Stimulated activated CD8-positive, alpha-beta memory T cell treated with anti-CD3 and anti-CD28 coated beads, Interleukin-7, amount 100 ng/mL, for 1 hour (primary cell): ENCODE measurements at places on chromosomes 3 and 15.

- DNase-seq = no peak
Measured at GRCh38 chr3:8555725-8556472, 54.3 kb downstream of the LMCD1 start.

DNA sequence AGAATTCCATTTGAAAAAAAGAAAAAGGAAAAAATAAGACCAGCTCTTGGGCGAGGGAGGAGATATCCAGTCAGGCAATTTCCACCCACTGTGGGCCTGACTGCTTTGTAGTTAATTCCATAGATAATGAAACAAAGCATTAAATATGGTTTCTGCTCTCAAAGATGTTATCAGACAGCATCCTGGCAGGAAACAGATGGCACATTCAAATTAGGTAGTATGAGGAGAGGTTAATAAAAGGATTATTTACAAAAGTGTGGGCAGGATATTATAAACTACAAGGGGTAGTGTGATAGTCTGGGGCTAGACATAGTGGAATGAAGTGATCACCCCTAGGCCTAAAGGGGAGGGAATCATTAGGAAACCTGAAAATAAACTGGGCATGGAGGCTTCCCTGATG, 193.2 kb downstream of the CLSTN2 start:
- no peak for DNase-seq

DNA sequence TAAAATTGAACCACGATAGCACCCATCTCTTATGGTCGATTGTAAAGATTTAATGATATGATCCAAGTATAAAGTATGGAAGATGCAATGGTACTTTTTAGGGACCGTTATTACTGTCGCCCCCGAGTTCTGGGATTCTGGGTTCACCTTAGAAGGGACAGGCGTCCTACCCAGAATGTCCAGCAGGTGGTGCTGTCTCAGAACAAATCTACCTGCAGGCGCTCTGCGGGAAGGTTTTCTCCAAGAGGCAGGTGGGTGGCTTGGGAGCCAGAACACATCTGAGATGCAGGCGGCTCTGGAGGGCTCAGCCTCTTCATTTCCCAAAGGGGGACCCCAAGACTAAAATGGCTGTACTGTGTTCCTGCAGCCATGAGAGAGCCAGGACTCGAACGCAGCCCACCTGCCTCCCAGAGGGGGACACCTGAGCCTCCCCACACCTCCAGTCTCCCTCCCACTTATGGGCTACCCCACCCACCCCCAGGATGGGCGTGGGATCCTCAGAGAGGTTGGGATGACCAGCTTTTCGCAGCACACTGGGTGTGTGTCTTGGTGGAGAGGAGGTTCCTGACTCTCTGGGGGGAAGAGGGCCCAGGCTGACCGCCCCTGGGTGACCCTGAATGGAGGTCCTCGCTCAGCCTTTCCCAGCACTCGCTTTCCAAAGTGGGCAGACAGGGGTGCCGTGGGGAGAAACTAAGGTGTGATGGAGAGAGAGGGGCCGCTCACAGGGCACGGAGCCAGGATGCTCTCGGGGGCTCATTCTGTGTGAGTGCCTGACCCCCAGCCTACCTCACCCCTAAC, 28.1 kb upstream of the CORO2B start:
- peak; percentile 48 for DNase-seq

DNA sequence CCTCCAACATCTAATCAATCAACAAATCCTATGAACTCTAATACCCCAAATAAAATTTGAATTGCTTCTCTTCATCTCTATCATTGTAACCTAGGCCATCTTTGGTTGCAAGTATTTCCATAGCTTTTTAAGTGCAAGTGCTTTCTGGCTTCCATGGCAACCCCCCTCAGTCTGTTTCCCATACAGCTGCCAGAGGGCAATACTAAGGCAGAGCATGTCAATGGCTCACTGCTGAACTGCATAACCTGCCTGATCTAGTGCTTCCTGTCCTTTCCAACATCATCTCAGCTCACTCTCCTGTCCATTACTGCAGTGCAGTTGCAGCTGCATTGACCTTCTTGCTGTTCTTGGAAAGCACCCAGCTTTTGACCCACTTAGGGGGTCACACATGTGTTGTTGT, 198.4 kb downstream of the WNT5A start:
- no peak for DNase-seq

- DNase-seq = no peak
Measured at GRCh38 chr3:52232279-52233107, 6.5 kb downstream of the TWF2 start.

DNA sequence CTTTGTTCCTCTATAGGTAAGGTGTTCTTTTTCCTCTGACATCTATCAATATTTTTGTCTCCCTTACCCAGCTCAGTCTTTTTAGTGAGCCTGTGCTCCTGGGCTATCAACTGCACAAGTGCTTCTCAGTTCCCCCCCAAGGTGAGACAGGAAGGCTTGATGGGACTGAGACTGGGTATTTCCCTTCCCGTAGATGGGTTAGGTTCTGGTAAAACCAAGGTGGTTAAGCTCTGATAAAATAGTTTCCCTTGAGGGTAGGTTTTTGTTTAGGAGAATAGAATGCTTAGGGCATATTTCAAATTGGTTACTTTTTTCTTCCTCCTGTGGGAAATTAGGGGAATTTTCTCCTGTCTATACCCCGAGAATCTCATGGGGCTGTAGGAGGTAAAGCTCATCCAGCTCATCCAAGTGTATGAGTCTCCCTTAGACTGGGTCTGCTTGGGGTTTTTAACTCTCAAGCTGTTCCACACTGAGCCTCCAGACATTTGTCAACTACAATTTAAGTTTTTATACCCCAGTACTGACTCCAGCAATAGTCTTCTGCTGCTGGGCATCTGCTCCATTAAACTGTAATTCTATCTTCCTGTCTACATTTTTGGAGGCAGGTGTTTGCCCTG, 44.9 kb downstream of the OXSR1 start:
- no peak for DNase-seq

DNA sequence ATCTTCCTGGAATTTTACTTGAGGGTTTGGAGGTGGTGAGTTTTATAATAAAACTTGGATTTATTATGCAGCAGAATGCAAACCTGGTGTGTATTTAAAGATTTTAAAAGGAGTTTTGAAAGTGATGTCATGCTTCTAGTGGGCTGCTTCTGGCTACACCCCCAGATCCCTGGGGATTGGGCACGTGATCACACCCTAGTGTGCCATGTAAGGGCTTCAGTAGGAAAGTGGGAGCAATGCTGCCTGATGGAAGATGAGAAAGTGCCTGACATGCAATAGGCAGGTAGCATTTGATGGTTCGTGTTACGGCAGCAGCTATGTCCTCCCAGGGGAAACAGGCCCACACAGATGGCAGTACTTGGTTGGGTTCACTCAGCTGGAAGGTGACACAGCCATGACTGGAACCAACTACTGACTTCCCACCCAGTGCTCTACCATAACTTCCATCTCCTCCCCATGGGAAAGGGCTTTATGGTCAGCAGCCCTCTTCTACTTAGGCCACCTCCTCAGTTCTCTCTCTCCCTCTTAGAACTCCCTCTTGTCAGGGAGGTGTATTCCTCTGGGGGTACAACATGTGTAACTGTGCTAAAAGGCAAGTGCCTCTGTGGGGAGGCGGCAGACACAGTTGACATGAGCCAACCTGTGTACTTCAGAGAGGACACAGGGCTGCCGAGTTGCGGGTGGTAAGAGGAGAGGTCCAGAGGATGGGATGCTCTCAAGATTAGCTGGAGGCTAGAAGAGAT, 5.6 kb downstream of the ITPKA start:
- DNase-seq = no peak

DNA sequence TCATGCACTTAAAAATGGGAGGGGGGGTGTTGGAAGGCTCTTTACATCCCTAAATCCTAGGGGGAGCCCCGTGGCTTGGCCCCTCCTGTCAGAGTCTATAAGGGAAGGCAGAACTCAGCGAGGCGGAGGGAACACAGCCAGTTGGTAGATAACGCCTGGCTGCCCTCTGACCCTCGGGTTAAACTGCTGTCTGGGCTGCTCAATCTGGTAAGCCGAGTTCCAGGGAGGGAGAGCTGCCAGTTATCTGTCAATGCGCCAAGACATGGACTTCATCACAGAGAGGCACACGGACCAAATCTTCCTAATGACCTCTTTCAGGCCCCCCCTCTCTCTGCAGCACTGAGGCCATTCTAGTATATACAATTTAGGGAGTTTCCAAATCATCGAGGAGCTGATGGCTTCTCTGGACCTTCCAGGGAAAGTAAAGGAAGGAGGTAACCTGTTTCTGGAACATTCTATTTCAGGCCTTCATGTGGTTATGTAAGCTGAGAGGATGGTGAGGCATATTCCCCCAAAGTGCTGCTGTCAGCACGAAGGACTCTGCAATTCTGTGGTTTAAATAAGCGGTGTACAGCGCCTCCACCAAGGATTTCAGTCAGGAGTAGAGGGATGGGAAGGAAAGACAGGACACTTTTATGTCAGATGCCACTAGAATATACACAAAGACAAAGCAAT, 349.0 kb downstream of the MCTP2 start:
- DNase-seq = no peak

GRCh38 chr15:100083572-100083971, 258.2 kb downstream of the ADAMTS17 start:
- DNase-seq = no peak

DNA sequence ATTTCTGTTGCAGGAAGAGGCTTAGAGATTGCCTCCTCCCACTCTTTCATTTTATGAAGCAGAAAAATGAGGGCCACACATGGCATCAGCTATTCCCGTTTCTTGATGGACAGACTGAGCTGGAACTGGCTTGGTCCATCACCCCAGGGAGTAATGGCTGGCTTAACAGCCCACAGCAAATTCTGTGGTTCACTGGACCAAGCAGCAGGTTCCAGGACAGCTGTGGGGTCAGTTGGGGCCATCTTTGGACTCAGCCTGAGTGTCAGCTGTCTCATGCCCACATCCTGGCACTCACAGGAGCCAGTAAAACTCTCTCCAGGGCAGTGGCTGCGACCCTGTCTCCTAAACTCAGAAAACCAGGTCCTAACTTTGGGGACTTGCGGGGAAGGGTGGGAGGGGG, 36.5 kb downstream of the ZDHHC19 start:
- DNase-seq = no peak

DNA sequence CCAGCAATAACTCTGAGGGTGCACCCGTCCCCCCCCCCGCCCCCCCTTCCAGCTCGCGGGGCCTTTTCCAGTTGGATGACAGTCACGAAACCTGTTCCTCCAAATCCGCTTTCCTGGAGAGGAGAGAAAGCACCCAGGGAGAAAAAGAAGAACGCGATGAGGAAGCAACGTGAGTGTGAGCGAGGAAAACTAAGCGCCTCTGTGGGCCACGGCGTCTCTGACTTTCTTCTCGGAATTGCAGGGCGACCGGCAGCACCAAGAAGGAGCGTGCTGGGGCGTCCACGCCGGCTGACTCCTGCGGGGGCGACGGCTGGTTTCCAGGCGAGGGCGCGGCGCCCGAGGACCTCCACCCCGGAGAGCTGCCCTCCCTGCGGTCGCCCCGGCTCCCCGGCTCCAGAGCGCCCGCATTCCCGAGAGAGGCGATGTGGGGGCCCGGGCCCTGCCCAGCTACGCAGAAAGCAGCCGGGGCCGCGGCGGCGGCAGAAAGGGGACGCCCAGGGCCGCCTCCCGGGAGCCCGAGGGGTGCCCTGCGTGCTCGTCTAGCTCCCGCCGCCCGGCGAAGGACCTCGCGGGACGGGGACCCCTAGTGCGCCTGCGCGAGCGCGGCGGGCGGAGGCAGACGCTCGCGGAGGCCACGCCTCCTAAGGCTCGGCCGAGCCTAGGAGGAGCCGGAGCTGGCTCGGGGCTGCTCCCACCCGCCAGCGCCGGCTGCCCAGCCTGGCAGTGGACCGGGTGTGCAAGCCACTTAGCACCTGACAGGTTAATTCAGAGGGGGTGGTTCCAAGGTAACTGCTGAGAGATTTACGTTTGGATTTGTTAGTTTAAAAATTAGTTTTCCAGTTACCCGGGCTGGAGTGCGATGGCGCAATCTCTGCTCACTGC, 15.3 kb upstream of the ADIPOQ start:
- DNase-seq = peak; percentile 62

DNA sequence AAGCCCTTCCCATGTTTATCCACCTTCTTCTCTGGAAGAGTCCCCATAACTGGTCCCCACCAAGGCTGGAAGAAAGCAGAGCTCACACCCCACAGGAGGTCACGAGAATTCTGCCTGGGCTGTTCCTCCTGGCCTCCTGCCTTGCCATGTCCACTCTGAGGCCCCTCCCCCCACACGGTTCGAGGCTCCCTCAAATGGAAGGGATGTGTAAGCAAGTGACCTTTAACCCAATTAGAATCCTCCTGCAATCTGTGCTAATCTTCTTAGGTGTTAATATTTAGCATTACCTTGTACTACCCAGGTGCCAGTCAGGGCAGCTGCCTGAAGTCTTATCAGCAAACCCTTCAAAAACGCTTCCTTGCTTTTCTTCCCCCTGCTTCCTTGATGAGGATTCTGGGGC, 32.4 kb upstream of the DYNC1LI1 start:
- no peak for DNase-seq

GRCh38 chr3:149581248-149581647, 76.6 kb downstream of the WWTR1 start:
- DNase-seq = no peak
